Left lung (tissue), 14 donors: ENCODE measurements at places on chromosomes 1 and 21. TPM values are rescaled to one million over a fixed set of nuclear protein-coding genes. Genes with fewer than 3 reads are reported as not detected.

OR2T29 gene
- polyA plus RNA-seq: not detected

OR2G6 gene
- not detected for polyA plus RNA-seq

RIIAD1 gene
- polyA plus RNA-seq: 1.2 TPM

MCOLN3 gene
- 1.6 TPM for polyA plus RNA-seq

DCST1 gene
- polyA plus RNA-seq: 0.75 TPM

LYPD8 gene
- not detected for polyA plus RNA-seq

KIF2C gene
- 16.9 TPM for polyA plus RNA-seq

CASQ2 gene
- polyA plus RNA-seq: 0.50 TPM

APCS gene
- polyA plus RNA-seq: not detected
